NCI-H748 treated with DMSO at 0.1 percent for 48 hours (cell line): ENCODE measurements at places on chromosomes 4 and X.

GRCh38 chr4:26238778-26239679 is 81.8 kb upstream of the RBPJ start:
- peak; percentile 91 for DNase-seq

- DNase-seq = no peak
Observed at GRCh38 chrX:96924581-96924980, 40.9 kb downstream of the RPA4 start.

GRCh38 chrX:129798456-129798855 is 18.7 kb downstream of the SASH3 start:
- no peak for DNase-seq

DNA sequence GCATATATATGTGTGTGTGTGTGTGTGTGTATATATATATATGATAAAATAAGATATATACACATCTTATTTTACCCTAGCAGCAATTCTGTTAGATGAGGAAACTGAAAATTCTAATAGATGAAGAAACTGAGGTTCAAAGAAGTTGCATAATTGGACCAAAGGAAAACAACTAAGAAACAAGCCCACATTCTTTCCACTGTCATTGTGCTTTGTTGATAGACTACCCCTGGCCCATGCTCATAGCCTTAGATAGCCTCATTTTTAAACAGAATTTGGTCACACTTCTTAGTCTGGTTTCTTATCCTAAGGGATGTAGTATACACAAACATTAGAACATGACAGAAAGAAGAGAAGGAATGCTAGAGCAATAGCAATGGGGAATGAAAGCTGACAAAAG is 138.8 kb downstream of the NDST3 start:
- no peak for DNase-seq

DNA sequence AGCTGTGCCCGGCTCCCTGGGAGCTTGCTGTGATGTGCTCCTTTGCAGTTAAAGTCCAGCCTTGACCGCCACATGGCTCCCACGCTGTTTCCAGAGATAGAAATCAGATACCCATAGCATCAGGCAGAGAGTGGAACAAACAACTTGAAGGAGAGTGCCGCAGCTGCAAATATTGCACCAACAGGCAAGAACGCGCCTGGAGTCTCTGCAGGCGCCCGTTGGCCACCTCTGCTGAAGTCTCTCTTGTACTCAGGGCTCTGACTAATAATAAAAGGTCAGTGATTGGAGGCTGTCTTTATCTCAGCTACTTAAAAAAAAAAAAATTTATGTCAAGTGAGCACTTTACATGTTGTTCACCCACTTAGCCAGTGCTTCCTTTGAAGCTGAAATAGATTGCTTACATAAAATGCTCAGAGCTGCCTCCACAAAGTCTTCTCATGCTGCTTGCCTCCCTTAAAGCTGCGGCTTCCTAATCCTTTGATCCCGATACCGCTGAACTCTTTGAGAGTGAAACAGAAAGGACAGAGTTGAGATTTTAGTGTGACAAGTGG is 30.9 kb upstream of the TENM3 start:
- no peak for DNase-seq

GRCh38 chrX:40188573-40189417 is 91.0 kb upstream of the BCOR start:
- DNase-seq = no peak
